ENCODE measurements at places on chromosomes 1 and 21.

DNA sequence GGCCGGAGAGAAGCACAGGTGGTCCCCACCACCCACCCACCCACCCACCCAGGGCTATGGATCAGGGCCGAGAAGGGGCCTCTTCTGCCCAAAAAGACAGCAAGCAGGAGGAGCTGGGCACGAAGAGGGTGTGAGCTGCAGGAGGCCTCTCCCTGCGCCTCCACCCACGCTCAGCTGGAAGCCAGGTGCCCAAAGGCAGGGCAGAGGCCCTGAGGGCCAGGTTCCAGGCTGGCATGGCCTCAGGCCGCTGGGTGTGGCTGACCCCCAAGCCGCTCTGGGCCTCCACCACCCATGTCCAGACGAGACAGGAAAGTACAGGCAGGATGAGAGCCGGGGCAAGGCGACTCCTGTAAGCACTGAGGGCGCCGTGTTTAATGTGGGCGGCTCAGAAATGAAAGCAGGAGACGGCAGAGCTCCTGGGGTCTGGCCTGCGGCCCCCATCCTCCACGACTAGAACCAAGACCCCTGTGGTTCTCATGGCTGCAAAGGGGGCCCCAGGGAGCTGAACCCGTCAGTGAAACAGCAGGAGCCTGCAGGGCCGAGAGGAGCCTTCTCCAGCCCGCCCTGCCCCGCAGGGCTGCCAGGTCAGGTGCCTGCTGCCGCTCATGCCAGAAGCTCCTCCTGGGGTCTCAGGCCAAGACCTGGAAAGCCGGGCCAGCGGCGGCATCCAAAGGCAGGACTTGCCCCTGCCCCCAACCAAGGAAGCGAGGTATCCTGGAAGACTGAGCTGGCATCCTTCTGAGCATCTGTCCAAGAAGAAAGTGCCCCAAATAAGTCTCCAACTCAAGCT is 56.0 kb downstream of the MEGF6 start:
- DNase-seq, result no peak

DNA sequence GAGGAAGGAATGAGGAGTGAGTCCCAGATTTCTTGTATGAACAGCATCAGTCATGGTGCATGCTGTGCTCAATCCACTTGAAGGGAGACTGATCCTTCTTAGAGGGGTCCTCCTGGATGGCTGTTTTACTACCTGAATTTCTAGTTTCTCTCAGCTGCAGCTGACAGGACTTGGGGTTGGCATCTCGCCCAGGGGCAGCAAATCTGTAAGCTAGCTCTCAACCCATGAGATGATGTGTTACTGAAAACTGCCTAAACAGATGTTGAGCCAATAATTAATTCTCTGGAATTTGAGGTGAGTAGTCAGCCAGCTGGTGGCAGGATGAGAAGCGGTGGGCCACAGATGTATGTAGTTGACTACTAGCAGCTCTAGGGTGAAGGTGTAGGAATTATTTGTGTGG is 19.6 kb downstream of the BACH1 start:
- DNase-seq, result no peak

DNA sequence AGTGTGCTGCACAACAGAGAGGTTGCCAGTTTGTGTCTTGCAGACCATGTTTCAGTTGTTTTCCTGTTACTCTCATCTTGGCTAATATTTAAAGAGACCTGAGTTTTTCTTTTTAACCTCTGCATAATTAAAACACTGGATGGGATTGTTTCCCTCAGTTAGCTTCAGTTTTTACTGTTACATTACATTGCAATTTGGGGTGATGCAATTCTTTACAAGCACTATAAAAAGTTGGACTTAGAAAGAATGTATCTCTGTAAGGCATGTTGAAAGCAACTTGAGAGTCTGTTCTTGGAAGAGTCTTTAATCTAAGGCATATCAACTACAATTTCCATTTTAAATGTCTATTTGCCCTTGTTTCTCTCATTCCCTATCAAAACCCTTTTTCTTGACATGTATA is 99.1 kb downstream of the DNM3 start:
- no peak for DNase-seq

DNA sequence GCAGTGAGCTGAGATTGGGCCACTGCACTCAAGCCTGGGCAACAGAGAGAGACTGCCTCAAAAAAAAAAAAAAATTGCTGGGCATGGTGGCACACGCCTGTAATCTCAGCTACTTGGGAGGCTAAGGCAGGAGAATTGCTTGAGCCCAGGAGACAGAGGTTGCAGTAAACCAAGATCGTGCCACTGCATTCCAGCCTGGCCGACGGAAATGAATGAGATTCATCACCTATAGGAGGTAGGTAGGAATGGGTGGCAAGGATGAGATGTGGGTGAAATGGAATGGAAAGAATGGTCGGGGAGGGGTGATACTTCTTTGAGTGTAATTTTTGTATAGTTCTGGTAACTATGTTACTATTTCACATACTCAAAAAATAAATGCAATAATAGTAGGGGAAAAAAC is 15.4 kb downstream of the CTXND2 start:
- no peak for DNase-seq

DNA sequence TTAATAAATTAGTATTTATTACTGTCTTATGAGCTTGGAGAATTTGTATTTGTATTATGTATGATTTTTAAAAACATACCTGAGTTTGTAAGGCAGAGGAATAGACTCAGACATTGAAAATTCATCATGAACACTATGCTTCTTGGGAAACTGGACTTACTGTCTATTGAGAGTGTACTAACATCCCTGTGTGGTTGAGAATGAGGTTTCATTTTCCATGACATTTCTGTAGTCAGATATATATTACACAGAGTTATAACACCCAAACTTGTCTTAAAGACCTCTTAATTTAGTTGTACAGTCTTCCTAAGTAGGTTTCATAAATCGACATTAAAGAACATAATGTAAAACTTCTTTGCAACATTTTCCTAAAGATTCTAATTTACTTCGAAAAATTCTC is 30.0 kb downstream of the PPP2R5A start:
- DNase-seq, result no peak

- DNase-seq, result no peak
Measured at GRCh38 chr1:85849660-85850059, 141.4 kb upstream of the ZNHIT6 start.

DNA sequence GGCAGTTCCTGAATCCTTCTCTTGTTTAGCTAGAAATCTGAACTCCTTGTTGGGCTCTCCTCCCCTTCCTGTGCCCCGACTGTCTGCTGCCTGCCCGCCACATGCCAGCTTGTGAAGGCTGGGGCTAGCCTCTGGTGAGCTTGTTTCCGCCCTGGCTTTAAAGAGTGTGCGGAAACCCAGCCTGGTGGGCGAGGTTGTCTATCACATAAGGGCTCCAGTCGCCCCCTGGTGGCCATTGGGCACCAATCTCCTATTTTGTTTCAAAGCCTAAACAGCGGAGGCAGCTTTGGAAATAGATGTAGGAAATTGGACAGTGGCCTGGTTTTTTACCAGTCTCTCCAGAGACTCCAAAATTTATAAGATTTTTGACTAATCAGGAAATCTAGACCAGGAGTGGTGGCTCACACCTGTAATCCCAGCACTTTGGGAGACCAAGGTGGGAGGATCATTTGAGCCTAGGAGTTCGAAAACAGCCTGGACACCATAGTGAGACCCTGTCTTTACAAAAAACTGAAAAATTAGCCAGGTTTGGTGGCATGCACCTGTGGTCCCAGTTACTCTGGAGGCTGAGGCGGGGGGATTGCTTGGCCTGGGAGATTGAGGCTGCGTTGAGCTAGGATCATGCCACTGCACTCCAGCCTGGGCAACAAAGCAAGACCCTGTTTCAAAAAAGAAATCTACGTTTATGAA is 9.8 kb downstream of the ATP8B2 start:
- peak; percentile 88 for DNase-seq

Data from stimulated activated CD4-positive, alpha-beta T cell treated with anti-CD3 and anti-CD28 coated beads, Interleukin-1b, Interleukin-23, amount 100 ng/mL, for 4 hours (primary cell).